ENCODE measurements at places on chromosomes 11 and 22. TPM values are rescaled to one million over a fixed set of nuclear protein-coding genes. Genes with fewer than 3 reads are reported as not detected.

Gene TYR
- not detected for total RNA-seq

Gene BRMS1
- total RNA-seq, result 15.0 TPM

Gene SREBF2
- total RNA-seq, result 15.6 TPM

DNA sequence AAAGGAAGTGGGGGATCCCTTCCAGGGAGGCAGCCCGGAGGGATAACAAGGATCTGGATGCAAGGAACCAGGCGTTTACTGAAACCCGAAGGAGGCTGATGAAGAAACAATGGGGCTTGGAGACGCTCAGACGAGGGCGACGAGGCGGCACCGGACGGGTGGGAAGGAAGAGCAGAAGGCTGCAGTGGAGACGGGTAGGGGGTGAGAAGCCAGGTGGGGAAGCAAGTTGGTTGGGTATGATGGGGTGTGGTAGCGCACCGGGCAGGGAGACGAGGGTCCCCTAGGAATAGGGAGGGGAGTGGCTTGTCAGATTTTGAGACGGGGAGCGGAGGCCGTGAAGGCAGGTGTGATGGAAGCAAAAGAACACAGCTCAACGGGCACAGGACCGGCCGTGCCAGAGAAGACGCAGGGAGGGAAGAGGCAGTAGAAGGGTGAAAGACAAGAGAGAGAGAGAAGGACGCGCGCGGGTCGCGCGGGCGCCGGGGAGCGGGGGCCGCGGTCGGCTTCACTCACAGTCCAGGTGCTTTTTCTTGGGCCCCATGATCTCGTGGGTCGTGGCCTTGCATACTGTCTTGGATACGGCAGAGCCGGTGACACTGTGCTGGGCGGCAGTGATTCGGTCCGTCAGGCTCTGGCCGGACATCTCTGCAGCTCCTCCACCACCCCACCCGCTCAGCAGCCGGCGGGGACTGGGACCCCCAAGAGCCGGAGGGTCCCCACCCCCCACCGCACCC lies 579 bp downstream of the PICALM start:
- DNase-seq, result no peak

DNA sequence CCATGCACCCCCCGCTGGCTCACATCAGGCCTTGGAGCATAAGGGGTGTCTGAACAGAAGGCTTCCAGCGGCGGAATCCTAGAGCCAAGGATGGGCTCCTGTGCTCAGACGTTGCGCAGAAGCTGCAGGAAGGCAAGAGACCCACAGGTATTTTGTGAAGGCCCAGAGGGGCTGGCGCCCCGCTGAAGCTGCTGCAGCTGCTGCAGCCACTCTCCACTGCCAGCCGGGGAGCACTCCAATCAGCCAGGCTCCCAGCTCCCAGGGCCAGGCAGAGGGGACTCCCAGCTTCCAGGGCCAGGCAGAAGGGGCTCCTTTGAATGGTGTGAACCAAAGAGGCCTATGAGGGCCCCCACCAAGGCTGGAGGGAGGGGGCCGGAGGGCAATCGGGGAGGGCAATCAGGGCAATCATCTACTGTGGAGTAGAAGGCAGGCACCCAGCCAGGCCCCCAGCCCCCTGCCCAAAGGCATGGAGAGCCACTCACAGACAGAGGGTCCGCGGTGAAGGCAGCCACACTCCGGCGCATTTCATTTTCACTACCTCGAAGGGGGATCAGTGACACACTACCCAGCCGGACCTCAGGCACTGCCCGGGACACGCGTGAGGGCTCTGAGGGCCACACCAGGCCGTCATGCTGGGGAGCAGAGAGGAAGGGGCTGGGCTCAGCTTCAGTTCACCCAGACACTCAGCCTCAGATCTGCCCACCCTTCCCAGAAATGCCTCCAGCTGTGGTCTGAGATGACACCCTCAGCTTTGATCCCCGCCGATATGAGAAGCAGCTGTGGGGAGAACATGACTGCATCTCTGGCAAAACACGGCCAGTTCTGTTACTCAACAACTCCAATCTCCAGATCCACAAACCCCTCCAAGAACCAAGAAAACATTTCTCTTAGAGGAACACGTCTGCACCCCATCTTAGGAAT lies 11.6 kb upstream of the PDE2A start:
- DNase-seq, result peak; percentile 75

DNA sequence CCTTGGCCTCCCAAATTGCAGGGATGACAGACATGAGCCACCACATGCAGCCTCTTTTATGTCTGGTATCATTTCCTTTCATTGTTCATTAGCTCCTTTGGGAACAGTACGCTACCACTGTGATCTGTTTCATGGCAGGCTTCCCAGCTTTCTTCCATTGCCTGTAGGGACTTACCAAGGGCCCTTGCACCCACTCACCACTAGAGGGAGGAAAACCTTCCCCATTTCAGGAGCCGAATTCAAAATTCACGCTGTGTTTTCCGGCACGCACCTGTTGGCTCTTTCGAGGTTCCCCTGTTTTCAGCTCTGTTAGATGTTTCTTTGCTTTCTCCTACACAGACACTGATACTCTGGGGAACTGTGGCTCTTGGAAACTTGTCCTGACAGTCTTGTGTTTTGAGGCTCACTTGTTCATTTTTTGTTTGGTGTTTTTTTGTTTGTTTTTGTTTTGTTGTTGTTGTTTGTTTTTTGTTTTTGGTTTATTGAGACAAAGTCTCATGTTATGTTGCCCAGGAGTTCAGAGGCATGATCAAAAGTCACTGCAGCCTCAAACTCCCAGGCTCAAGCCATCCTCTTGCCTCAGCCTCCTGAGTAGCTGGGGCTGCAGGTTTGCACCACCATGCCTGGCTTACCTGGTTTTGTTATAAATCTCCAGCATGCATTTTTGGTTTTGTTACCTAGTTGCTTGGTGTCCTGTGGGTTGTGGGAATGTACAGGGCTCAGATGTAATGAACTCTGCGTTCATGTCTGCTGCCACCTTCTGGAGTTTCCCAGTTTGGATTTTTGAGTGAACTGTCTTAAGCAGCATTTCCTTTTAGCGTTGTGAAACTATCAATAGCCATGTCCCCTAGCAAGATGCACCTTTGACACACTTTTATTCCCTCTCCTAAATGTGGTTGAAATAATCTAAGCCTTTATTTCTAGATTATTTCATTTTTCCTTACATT lies 2.3 kb downstream of the KRTAP5-11 start:
- DNase-seq, result peak; percentile 44

- no peak for DNase-seq
Observed at GRCh38 chr11:13042873-13043342, 33.8 kb downstream of the RASSF10 start.

GRCh38 chr11:116529271-116529670 lies 243.5 kb downstream of the BUD13 start:
- DNase-seq, result no peak

DNA sequence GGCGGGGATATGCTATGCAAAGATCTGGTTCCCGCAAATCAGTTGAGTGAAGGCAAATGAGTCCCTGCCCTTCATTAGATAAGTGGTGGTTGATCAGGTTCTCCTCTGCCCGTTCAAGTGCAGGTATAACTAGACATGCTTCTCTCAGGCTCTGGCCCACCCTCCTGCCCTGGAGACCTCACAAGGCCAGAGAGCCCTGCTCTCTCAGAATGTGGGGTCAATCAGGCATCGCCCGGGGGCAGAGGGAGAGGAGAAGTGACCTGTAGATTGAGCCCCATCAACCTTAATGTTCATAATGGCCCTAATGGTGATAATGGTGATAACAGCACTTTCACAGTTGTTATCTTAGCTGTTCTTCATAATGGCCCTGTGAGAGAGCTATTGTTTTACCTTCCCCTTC lies 224.3 kb downstream of the DSCAML1 start:
- DNase-seq, result no peak

GRCh38 chr11:9796266-9796665 lies 132.4 kb downstream of the SWAP70 start:
- no peak for DNase-seq
